ENCODE measurements at places on chromosomes 1 and 21. TPM values are rescaled to one million over a fixed set of nuclear protein-coding genes. Genes with fewer than 3 reads are reported as not detected.

The CACNA1S gene
- not detected for total RNA-seq

The KRTAP20-2 gene
- not detected for total RNA-seq

The FTCD gene
- total RNA-seq = 0.24 TPM

The PGLYRP4 gene
- total RNA-seq = not detected

The S100A6 gene
- 469 TPM for total RNA-seq

The DPT gene
- not detected for total RNA-seq

The FUCA1 gene
- 7.0 TPM for total RNA-seq

The KRTAP13-4 gene
- not detected for total RNA-seq

The TAF13 gene
- total RNA-seq = 19.4 TPM

The ADGRB2 gene
- 0.20 TPM for total RNA-seq

The GPR37L1 gene
- total RNA-seq = not detected

The FLG gene
- total RNA-seq = not detected

The BNIPL gene
- 1.0 TPM for total RNA-seq

The WNT3A gene
- not detected for total RNA-seq

The MAN1C1 gene
- total RNA-seq = 40.9 TPM

The TNFSF4 gene
- 3.1 TPM for total RNA-seq

The GBP2 gene
- 313 TPM for total RNA-seq

The RNU1-2 gene
- 2,872 TPM for total RNA-seq

The STPG1 gene
- 6.8 TPM for total RNA-seq

The CFAP74 gene
- not detected for total RNA-seq

Measured in activated naive CD4-positive, alpha-beta T cell treated with anti-CD3 and anti-CD28 coated beads, Interleukin-2, amount 10 ng/mL, durations not matched to agents 5 hours and 36 hours (primary cell).